KBM-7 (cell line): ENCODE measurements at places on chromosomes 1 and 21.

DNA sequence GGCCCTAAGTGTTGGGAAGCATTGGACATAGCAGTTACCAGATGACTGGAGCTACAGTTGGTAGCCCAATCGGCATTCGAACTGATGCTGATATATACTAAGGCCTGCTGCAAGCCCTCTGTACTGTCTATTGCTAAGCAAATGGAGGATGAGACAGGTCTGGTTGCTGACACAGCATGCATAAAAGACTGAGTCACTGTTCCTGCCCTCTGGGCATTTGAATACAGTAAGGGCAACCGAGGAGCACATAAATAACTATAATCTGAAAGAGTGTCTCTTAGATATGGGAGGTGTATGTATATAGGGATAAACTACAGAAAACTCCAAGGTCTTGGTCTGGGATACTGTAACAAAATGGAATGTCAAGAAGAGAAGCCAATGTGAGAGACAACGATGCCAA, 16.8 kb upstream of the MARK1 start:
- DNase-seq, result no peak

DNA sequence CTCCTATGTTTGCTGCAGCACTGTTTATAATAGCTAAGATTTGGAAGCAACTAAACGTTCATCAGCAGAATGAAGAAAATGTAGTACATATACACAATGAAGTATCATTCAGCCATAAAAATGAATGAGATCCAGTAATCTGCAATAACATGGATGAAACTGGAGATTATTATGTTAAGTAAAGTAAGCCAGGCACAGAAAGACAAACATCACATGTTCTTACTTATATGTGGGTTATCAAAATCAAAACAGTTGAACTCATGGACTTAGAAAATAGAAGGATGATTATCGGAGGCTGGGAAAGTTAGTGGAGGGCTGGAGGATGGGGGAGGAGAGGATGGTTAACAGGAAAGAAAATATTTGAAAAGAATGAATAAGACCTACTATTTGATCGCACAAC, 1017.6 kb downstream of the KCNT2 start:
- no peak for DNase-seq

DNA sequence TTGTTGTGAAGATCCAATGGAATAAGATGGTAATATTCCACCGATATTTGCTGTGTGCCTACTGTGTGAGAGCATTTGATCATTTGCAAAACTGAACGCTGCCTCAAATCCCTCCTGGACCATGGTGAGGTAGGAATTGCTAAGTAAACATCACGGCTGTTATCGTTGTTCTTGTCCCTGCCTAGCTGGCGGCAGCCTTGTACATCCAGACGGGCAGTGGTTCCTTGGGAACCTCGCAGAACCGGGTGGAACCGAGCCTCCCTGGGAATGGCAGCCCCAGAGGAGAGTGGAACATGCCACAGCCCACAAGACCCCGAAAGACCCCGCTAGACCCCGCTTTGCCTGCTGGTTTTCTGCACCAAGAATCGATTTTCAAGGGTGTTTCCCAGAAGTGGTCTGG, 60.9 kb downstream of the TAS1R2 start:
- DNase-seq, result no peak

GRCh38 chr1:240914506-240914905, 302.6 kb upstream of the GREM2 start:
- DNase-seq, result no peak

DNA sequence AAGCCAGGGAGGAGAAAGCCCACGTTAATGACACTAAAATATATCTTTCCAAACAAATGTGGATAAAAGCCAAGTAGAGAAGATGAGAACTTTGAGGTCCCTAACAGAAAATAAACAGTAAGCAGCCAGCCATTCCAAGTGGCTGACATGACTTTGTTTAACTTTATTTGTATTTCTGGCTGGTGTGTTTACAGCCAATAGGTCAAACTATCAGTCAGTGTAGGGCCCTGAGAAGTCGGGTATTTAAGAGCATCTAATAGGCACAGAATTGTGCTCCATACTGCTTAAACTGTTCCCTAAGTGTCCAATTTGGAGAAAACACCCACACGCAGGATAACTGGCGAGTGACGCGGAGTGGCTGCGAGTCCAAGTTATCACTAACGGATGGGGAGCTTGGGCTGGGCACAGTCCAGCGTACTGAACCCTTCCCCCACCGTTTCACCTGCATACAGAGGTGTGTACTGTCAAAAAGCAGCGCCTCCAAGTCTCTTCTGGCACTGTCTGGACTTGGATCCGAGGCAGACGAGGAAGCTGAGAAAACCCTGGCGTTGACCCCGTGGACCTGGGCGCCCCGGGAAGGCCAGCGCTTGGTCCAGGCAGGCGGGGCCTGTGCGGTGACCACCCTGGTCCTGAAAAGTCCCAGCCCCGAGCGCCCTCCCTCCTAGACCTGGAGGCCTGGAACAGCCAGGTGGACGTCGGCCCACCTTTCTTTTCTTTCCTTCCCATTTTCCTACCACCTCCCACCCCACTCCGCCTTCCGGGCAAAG, 662 bp upstream of the LGALS8 start:
- no peak for DNase-seq
